ENCODE measurements at places on chromosomes 2 and 18.

GRCh38 chr18:21593540-21594257, 6.8 kb downstream of the ESCO1 start:
- DNase-seq = peak; percentile 35

GRCh38 chr2:105144941-105145300, 96.6 kb upstream of the GPR45 start:
- no peak for DNase-seq

- DNase-seq = peak; percentile 81
Observed at GRCh38 chr2:158753641-158754611, 41.2 kb upstream of the DAPL1 start.

DNA sequence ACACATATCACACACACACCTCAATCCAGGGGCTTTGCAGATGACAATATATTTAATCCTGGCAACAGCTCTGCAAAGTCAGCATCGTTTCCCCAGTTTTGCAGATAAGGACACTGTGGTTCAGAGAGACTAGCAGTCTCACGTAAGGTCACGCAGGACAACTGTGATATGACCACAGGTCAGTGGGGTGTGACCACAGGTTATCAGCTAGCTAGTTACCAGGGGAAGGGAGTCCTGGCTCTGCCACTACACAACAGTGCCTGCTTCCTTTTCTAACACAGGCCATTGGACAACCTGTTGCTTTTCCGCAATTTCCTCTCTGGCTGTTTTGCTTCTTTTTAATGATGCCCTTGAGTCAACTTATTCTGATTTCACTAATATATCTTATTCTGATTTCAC, 33.3 kb downstream of the RBMS1 start:
- peak; percentile 58 for DNase-seq

- DNase-seq = no peak
Observed at GRCh38 chr2:219664944-219665343, 37.5 kb downstream of the SLC4A3 start.

Data from hematopoietic multipotent progenitor cell treated with erythropoietin and hydrocortisone succinate and interleukin-3 and kit ligand, for 6 days (in vitro differentiated cells).